ENCODE measurements at places on chromosomes 2 and 18.

- no peak for DNase-seq
Observed at GRCh38 chr2:38856165-38856564, 19.6 kb downstream of the DHX57 start.

- DNase-seq, result no peak
Observed at GRCh38 chr2:176542476-176542875, 273.2 kb downstream of the MTX2 start.

DNA sequence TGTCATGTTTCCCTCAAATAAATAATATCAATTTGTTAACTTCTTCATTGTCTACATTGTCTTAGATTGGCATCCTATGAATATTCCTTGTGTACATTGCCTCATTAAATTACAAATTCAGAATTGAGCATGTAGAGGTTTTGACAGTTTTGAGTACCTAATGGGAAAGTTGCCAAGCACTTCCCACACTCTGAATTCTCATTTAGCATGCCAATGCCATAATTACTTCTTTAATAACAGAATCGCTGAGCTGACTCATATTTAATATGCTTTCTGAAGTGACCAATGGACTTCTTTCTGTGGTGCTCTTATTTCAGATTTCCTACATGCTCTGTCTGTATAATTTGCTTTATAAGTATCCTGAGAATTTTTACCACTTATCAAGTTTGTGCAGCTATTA lies 114.4 kb upstream of the NOL4 start:
- no peak for DNase-seq

- no peak for DNase-seq
Observed at GRCh38 chr18:21230436-21230835, 11.6 kb upstream of the GREB1L start.

- no peak for DNase-seq
Observed at GRCh38 chr2:19575641-19576040, 217.2 kb upstream of the OSR1 start.

DNA sequence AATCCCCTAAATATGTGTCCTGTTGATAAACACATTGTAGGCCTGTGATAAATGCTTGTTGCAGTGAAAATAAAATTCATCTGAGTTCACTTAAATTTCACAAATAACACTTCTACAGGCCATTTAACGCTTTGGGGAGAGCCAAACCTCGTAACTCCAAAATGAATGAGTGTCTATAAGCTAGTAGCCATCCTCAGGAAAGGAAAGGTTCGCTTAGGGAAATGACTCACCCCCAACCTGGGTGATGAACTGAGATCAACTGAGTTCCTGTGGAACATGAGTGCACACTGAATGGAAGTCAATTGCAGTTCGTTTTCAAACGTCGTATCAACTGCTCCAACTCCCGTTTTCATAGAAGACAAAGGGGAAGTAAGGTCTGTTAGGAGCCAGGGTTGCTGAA lies 527.6 kb upstream of the ID2 start:
- no peak for DNase-seq

- no peak for DNase-seq
Observed at GRCh38 chr2:46589356-46589755, 110.0 kb downstream of the TMEM247 start.

GRCh38 chr2:165778653-165779451 lies 15.2 kb downstream of the GALNT3 start:
- DNase-seq, result no peak

GRCh38 chr2:9653485-9654271 lies 22.9 kb upstream of the YWHAQ start:
- no peak for DNase-seq

DNA sequence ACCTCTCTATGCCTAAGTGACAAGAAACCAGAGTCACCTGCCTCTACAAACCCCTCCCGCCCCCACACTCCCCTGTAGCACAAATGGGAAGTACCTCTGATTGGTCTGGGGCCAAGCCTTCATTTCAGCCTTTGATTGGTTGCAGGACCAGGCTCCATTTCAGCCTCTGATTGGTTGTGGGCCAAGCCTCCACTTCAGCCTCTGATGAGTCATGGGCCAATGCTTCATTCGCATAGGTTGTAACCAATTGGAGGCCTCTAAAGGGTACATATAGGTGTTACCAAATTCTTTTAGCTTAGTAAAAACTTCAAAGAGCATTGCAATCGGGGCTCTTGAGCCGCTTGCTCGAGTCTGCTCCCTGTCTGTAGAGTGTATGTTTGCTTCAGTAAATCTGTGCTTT lies 25.0 kb downstream of the CCDC102B start:
- DNase-seq, result no peak

DNA sequence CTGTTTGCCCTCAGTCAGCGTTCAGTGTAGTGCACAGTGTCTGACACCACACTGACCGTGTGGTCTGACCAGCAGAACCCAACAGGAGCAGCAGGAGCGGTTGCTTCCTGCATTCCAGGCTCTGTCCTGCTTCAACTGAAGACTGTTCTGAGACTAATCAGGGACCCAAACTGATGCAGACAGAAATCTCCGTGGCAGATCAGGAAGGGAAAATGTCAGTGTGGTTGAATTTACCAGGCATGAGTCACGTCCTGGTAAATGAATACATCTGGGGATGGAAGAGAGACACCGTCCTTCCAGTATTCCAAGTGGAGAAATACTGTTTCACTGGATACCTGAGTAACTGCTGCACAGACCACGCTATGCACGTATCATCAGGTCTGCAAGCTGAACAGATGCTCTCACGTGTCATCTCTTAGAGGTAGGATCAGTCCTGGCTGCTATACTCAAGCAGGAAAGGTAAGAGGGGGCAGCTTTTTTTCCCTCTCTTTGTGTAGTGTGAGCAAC lies 223.6 kb upstream of the EPAS1 start:
- DNase-seq, result no peak

GRCh38 chr18:50451100-50451842 lies 76.4 kb downstream of the SKA1 start:
- no peak for DNase-seq

DNA sequence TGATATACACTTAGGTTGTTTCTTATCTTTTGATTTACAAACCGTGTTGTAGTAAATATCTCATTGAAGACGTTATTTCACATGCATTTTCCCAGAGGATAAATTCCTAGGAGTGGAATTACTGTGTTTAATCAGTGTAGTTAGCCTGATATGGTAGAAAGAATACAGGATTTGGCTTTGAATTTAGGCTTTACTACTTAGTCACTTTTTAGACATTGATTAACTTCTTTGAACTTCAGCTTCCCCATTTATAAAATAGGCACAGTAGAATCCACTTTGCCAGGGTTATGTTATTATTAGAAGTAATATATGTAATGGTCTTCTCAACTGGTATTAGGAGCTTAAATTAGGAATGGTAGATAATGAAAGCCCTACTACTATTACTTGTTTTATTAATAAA lies 27.4 kb downstream of the PSMD14 start:
- DNase-seq, result no peak

DNA sequence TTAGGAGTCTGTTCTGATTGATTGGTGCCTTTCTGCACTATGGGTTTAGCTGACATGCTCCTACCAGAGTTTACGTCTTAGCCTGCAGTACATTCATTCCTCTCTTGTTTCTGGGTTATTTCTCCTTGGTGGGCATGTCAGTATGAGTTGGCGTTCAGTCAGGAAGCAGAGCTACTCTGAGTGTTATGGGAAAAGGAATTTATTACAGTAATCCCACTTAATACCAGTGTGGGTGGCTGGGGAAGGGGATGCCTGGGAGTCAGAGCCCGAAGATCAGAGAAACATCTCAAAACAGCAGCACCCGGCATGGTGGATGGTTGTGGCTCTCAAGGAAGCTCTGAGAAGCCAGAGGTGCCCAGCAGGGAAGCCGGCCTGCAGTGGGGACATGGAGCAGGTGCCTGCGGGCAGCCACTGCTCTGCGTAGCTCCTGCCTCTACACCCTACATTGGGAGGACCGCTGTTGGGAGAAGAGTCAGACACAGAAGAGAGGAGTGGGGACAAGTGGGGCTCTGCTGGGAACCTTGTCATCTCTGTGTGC lies 48.9 kb downstream of the RAB31 start:
- DNase-seq, result no peak

- no peak for DNase-seq
Observed at GRCh38 chr2:21268197-21268877, 144.6 kb downstream of the TDRD15 start.

DNA sequence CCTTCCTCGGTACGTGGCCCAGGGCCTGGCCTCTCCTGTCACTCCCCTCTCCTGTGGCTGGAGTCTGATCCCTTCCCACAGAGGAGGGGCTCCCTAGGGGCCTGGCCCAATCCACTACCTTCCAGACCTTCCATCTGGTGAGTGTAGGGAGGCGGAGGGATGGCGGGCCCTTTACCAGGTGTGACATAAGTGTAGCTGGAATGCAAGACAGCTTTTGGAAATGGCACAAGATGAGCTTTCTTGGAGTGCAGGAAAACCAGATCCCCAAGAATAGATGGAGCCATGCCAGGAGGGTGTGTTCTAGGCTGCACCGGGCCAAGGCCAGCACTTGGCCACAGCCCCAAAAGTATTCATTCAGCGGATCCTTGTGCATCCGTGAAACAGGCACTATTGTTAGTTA lies 30.1 kb downstream of the IGFBP5 start:
- no peak for DNase-seq

DNA sequence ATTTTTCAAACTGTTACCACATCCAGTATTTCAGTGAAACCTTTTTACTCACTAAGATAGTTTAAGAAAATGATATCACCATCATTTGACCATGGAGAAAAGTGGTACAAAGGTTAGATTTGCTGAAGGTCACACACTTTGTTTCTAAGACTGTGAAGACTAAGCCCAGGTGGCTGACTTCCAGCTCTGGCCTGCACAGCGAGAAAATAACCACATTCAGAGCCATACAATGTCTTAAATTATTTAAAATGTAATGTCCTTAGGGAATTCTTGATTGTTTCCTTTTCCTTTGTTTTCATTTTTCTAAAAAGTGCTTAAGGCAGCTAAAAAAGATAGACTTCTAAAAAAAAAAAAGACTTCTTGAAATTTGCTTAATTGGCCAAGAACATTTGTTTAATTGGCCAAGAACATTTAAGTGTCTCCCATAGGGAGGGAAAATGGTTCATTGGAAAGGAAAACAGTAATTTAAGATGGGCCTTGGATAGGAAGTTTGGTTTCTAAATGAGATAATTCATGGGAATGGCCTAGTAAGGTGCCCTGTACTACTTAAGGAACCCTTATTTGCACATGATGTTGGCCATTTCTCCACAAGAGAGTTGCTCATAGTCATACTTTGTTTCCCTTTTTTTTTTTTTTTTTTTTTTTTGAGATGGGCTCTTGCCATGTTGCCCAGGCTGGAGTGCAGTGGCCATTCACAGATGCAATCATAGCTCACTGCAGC lies 45.2 kb downstream of the CYP1B1 start:
- DNase-seq, result no peak

GRCh38 chr2:223943561-223944008 lies 1.6 kb downstream of the WDFY1 start:
- no peak for DNase-seq

- DNase-seq, result no peak
Observed at GRCh38 chr2:240954436-240955305, 43.7 kb upstream of the SNED1 start.

DNA sequence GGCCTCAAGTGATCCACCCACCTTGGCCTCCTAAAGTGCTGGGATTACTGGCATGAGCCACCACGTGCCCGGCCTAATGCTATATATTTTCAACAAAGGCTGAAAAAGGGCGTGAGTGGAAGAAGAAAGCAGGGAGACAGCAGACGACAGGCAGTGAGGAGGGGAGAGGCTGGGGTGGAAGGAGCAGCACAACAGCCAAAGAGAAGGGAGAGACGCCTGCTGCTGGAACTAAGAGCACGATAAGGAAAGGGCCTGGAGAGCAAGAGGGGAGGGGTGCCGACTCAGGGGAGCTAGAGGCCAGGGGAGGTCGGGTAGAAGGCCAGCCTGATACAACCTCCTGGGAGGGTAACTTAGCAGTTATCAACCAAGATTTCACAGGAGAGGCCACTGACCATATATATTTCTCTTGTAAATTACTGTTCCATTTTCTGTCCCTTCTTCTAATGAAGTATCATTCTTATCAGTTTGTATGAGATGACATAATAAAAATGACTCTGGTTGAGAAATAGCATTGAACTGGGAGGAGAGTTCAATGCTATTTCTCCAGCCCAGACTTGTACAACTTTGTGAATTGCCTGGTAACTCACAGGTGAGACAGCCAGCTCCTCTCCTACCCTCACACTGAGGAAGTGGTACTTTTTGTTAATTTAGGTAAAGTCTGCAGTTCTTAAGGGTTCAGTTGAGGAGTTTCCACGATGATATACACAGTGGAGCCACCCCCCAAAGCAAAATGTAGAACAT lies 5.8 kb upstream of the RNU4ATAC start:
- DNase-seq, result no peak

DNA sequence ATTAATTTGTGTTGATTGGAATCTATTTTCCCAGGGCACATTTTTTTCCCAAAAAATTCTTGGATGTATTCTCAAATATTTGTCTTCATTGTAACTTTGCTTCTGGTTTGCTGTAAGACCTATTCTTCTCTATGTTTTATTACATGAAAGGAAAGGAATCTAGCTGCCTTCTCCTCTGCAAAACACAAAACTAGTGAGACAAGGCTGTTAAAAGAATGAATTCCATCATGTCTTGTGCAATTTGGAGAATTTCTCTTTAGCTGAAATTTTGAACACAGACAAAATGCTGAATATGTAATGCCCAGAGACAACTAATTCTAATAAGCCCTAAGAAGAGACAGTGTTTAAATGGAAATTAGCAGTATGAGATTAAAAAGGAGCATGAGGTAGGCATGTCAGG lies 275.9 kb downstream of the CDH20 start:
- DNase-seq, result no peak

- DNase-seq, result no peak
Observed at GRCh38 chr2:24075259-24075658, 867 bp downstream of the SF3B6 start.

DNA sequence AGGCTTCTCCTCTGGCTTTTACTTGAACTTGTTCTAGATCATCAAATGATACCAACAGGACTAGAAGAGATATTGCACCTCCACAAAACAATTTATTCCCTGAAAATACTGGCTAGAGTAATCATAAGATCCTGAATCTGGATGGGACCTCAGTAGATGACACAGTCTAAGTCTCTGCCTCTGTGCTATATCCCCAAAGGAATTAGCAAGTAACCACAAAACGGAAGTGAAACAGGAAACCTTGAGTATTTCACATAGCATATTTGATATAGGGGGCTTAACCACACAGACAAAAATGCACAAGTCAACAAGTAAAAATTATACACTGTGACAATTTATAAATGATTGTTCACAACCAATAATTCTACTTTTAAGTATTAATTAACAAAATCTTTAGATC lies 456.9 kb upstream of the TNP1 start:
- no peak for DNase-seq

DNA sequence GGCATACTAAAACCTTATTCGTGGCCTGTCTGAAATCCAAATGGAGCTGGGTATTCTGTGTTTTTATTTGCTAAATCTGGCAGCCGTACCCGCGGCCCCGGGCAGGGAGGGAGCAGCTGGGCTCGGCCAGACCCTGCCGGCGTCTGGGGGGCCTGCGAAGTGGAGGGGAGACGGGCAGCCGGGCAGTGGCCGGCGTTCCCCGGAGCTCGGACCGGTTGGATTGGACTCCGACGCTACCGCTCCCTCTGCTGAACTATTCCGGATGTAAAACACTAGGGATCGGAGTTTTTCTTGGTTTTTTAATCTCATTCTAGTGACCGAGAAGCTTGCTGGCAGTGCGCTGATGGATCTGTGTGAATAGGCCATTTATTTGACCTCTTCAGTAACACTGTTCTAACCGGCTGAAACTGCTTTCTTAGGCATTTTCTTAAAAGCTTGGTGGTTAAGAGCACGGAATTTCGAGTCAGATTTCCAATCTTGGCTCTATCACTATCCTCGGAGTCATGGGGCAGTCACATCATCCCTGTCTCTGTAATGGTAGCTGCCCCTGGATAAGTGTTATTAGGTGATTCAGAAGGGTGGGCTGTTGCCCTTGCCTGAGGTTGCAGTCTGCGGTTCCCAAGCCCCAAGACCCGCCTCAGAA lies 694 bp downstream of the UNC50 start:
- DNase-seq, result no peak

Measured in stimulated activated CD8-positive, alpha-beta memory T cell treated with anti-CD3 and anti-CD28 coated beads, Interleukin-7, amount 100 ng/mL, for 24 hours (primary cell).